ENCODE measurements at places on chromosomes 1 and 21.

DNA sequence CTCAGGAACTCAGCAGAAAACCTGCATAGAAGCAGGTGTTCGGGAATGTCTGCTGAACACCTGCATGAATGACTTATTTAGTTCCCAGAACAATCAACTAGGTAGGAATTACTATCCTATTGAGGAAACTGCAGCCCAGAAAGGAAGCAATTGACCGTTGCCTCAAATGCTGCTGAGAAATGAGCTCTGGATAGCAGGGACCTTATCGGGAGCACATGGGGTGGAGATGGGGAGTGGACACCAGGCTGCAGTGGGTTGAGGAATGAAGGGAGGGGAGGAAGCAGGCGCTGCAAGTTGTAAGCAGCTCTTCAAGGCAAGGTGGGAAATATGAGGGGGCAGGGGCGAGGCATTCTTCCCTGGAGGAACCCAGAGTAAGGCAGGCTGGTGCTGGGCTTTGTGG lies 10.8 kb upstream of the CDCP2 start:
- no peaks in the 10 kb centered on the region for H3K36me3 ChIP-seq
- H3K4me1 ChIP-seq, result peaks cover 2% of the 10 kb centered on the region
- H3K27ac ChIP-seq, result no peak overlapping the region
- no peak overlapping the region for H3K4me3 ChIP-seq
- DNase-seq, result no peak
- peaks cover 27% of the 10 kb centered on the region for H3K27me3 ChIP-seq

- DNase-seq, result peak; percentile 40
- no peaks in the 10 kb centered on the region for H3K27me3 ChIP-seq
- H3K4me3 ChIP-seq, result no peak overlapping the region
- peaks cover 78% of the 10 kb centered on the region for H3K36me3 ChIP-seq
- H3K27ac ChIP-seq, result no peak overlapping the region
- peaks cover 2% of the 10 kb centered on the region for H3K4me1 ChIP-seq
Observed at GRCh38 chr1:6634371-6635052, 9.8 kb downstream of the THAP3 start.

DNA sequence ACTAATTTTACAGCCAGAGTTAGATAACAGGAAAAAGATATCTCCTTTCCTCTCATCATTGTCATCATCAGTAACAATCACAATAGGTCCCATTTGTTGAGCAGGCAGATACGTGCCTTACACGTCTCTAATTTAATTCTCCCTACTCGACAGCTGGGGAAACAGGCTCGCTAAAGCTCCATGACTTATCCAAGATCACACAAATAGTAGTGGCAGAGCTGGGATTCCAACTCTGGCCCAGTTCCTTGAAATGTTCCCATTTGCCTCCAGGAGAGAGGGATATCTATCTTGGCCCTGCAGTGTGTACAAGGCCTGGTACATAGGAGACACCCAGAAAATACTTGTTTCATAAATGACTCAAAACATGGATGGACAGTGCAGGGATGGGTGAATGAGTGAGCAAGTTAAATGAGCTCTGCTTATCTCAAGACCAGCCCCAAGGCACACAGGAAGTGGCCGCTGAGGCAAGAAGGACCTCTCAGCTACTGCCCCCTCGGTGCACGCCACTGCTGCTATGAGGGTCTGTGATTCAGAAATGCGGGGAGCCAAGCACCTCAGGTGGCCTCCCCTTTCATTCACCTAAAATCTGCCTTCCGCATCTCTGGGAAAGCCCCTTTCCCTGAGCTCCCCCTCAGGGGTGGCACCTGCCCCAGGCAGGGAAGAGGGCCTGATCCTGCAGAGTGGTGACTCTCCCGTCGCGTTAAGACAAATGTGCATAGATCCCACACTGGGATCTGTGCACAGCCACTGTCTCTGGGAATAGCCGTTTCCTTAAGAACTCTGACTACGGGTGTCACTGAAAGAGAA lies 3.6 kb downstream of the KCNN3 start:
- peak; percentile 60 for DNase-seq
- no peaks in the 10 kb centered on the region for H3K36me3 ChIP-seq
- H3K4me3 ChIP-seq, result no peak overlapping the region
- H3K4me1 ChIP-seq, result peaks cover 33% of the 10 kb centered on the region

- no peaks in the 10 kb centered on the region for H3K36me3 ChIP-seq
- H3K27me3 ChIP-seq, result no peaks in the 10 kb centered on the region
- H3K4me1 ChIP-seq, result no peaks in the 10 kb centered on the region
Observed at GRCh38 chr1:86062453-86062852, 94.1 kb downstream of the COL24A1 start.

- H3K4me1 ChIP-seq, result no peaks in the 10 kb centered on the region
- no peaks in the 10 kb centered on the region for H3K27me3 ChIP-seq
- no peak for DNase-seq
Observed at GRCh38 chr1:213103377-213104306, 52.6 kb downstream of the RPS6KC1 start.

- H3K4me3 ChIP-seq, result no peak overlapping the region
- DNase-seq, result no peak
- peaks cover 4% of the 10 kb centered on the region for H3K4me1 ChIP-seq
- peaks cover 7% of the 10 kb centered on the region for H3K27me3 ChIP-seq
- no peaks in the 10 kb centered on the region for H3K36me3 ChIP-seq
Observed at GRCh38 chr21:36738489-36739126, 39.7 kb downstream of the SIM2 start.

DNA sequence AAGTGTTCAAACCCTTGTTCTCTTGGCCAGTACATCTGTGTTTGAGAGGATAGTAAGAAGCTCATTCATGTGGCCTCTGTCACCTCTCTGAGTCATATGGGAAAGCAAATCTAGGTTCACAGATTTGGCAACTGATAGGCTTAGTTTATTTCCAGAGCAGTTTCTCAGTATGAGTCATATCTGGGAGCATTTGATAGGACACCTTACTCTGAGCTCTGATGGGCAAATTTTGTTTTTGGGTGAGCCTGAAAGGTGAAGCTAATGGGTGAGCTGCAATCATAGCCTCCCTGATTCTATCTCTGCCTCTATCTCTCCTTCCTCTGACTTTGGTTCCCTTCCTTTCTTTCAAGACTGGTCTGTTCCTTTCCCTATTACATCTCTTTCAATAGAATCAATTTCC lies 134.4 kb downstream of the S1PR1 start:
- H3K4me3 ChIP-seq, result no peak overlapping the region
- H3K36me3 ChIP-seq, result no peaks in the 10 kb centered on the region
- DNase-seq, result peak; percentile 76
- no peaks in the 10 kb centered on the region for H3K27me3 ChIP-seq
- peaks cover 2% of the 10 kb centered on the region for H3K4me1 ChIP-seq

DNA sequence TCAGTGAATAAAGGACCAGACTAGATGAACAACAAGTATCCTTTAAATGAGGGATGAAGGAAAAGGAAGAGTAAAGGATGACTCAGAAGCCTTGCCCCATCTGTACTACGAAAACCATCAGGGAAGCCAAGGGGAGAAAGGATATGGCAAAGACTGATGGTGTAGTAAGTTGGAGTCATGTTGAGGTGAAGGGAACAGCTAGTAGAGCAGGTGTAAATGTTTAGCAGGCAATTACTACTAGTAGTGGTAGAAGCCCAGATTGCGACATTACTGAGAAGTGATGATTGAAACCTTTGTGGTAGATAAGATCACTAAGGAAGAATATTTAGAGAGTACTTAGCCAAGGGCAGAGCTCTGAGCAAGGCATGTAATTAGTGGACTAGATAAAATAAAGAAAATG lies 84.0 kb downstream of the PHTF1 start:
- no peak overlapping the region for H3K27ac ChIP-seq
- H3K36me3 ChIP-seq, result peaks cover 21% of the 10 kb centered on the region
- peak; percentile 14 for DNase-seq
- no peaks in the 10 kb centered on the region for H3K27me3 ChIP-seq
- peaks cover 2% of the 10 kb centered on the region for H3K4me1 ChIP-seq

DNA sequence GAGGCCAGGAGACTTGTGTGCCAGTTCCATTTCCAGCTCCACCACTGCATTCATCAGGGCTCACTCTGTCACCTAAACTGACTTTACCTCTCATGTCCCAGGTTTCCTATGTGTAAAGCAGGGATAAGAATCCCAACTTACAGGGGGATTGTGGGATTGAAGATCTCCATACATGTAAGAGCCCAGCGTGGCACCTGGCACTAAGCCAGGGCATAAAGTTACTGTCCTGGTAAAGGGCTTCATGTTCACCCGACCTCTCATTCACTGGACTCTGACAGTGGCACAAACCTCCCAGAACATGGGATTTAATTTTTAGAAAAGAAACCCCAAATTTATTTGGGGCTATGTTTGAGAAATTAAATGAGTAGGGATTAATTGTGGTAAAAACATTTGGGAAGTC lies 8.9 kb upstream of the IGFN1 start:
- H3K4me1 ChIP-seq, result peaks cover 10% of the 10 kb centered on the region
- no peak overlapping the region for H3K27ac ChIP-seq
- H3K36me3 ChIP-seq, result no peaks in the 10 kb centered on the region
- DNase-seq, result no peak
- H3K27me3 ChIP-seq, result no peaks in the 10 kb centered on the region

DNA sequence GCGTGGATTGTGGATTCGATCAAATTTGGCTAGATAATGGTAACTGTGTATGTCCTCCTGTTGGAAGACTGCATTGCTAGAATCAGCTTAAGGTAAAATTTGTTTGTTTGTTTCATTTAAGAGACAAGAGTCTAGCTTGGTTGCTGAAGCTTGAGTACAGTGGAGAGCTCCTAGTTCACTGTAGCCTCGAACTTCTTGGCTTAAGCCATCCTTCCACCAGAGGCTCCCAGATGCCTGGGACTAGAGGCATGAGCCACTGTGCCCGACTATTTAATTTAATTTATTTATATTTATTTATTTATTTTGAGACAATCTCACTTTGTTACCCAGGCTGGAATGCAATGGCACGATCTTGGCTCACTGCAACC lies 1.5 kb downstream of the PHACTR4 start:
- DNase-seq, result peak; percentile 14
- H3K4me3 ChIP-seq, result peak overlapping the region; percentile 93
- peak overlapping the region; percentile 99 for H3K27ac ChIP-seq
- H3K4me1 ChIP-seq, result peaks cover 11% of the 10 kb centered on the region
- peaks cover 3% of the 10 kb centered on the region for H3K36me3 ChIP-seq

DNA sequence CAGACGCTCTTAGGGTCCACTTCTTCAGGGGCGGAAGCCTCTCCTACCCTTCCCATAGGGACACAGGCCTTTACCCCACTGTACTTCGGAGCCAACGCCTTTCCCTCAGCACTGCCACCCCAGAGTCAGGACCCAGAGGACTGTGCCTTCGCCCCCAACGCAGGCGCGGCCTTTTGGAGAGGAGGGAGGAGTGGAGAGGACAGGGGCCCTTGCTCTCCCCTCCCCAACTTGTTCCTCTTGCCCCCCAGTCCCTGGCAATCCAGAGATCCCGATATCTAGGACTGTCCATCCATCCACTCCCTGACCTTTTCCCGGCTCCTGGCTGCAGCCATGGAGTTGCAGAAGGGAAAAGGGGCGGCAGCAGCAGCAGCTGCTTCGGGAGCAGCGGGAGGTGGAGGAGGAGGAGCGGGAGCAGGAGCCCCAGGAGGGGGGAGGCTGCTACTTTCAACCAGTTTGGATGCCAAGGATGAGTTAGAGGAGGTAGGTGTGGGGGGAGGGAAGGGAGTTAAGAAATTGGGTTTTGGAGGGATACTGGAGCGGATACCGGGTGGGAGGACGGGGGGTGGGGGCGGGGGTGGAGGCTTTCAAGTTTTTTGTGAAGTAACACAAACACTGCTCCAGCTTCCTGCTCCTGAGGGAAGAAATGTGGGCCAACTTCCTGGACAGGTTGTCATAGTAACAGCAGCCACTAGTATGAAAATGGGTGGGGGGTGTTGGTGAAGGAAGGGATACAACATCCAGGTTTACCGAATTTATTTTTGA lies 636 bp downstream of the INTS3 start:
- DNase-seq, result peak; percentile 57
- H3K27ac ChIP-seq, result peak overlapping the region; percentile 90
- no peaks in the 10 kb centered on the region for H3K27me3 ChIP-seq

DNA sequence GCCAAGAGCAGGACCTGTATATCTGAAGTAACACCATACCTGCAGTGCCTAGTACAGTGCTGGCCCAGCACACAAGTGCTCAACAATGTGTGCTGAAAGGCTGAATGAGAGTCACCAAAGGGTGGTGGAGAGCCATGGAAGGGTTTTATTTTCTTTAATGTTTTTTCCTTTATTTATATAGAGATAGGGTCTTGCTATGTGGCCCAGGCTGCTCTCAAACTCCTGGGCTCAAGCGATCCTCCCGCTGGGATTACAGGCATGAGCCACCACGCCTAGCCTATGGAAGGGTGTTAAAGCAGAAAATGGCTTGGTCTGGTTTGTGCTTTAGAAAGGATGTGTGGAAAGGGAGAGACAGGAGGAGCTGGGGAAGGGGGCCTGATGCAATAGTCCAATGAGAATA lies 13.3 kb upstream of the TTC39A start:
- no peak overlapping the region for H3K4me3 ChIP-seq
- no peaks in the 10 kb centered on the region for H3K36me3 ChIP-seq
- H3K4me1 ChIP-seq, result peaks cover 8% of the 10 kb centered on the region
- H3K27me3 ChIP-seq, result peaks cover 46% of the 10 kb centered on the region

- no peak for DNase-seq
- no peaks in the 10 kb centered on the region for H3K27me3 ChIP-seq
- H3K4me3 ChIP-seq, result no peak overlapping the region
- no peaks in the 10 kb centered on the region for H3K4me1 ChIP-seq
- peaks cover 2% of the 10 kb centered on the region for H3K36me3 ChIP-seq
Observed at GRCh38 chr1:151885479-151885878, 23.8 kb downstream of the THEM4 start.

DNA sequence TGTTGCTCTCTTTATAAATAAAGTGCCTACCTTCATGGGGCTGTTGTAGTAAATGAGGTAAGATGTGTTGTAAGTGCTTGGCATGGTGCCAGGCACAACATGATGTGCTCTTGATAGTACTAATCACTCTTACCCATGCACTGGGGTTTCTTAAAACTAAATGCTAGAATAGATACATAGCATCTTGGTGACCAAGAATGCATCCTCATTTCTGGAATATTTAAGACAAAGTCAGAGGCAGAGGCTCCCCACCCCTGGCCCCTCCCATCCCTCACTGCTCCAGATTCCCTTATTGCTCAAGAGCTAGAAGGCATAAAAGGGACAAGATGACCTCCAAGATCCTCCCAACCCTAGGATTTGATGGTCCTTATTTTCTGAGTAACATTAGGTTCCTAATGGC lies 61.3 kb downstream of the GLUL start:
- H3K4me3 ChIP-seq, result no peak overlapping the region
- no peaks in the 10 kb centered on the region for H3K36me3 ChIP-seq
- no peaks in the 10 kb centered on the region for H3K4me1 ChIP-seq
- no peak for DNase-seq

GRCh38 chr1:230759369-230760065 lies 12.3 kb downstream of the CAPN9 start:
- peaks cover 1% of the 10 kb centered on the region for H3K4me1 ChIP-seq
- peaks cover 51% of the 10 kb centered on the region for H3K27me3 ChIP-seq
- DNase-seq, result no peak
- H3K4me3 ChIP-seq, result no peak overlapping the region

GRCh38 chr1:234541286-234541975 lies 62.5 kb upstream of the TARBP1 start:
- no peak overlapping the region for H3K27ac ChIP-seq
- no peaks in the 10 kb centered on the region for H3K36me3 ChIP-seq
- no peaks in the 10 kb centered on the region for H3K27me3 ChIP-seq
- H3K4me1 ChIP-seq, result peaks cover 20% of the 10 kb centered on the region

DNA sequence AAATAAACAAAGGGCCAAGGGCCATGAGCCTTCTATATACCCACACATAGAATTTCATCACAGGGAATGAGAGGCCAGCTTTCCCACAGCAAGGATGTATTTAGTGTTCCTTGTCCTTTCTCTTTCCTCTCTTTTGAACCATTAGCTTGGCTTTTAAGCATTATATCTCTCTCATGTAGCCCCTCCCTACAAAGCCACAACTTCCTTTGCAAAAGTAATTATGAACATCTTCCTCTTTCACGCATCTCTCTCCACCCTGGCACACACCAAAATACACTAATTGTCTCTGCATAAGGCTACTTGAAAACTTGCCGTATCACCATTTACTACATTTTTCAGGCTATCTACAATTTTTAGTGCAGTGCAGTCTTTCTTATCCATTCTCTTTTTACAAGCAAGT lies 1.9 kb upstream of the AK5 start:
- no peaks in the 10 kb centered on the region for H3K27me3 ChIP-seq
- peak; percentile 31 for DNase-seq
- H3K4me3 ChIP-seq, result no peak overlapping the region
- no peaks in the 10 kb centered on the region for H3K36me3 ChIP-seq

Data from mesenchymal stem cell (in vitro differentiated cells and primary cell).